ENCODE measurements at places on chromosomes 4 and X. TPM values are rescaled to one million over a fixed set of nuclear protein-coding genes. Genes with fewer than 3 reads are reported as not detected.

Gene CXXC4
- total RNA-seq, result 4.7 TPM

Gene DAPP1
- total RNA-seq, result 0.51 TPM

Gene SYN1
- 10.9 TPM for total RNA-seq

Gene CXCL3
- 0.75 TPM for total RNA-seq

Gene ETDB
- not detected for total RNA-seq

Gene CHST7
- 14.2 TPM for total RNA-seq

Gene TASL
- total RNA-seq, result 0.30 TPM

Gene DCAF8L2
- total RNA-seq, result not detected

DNA sequence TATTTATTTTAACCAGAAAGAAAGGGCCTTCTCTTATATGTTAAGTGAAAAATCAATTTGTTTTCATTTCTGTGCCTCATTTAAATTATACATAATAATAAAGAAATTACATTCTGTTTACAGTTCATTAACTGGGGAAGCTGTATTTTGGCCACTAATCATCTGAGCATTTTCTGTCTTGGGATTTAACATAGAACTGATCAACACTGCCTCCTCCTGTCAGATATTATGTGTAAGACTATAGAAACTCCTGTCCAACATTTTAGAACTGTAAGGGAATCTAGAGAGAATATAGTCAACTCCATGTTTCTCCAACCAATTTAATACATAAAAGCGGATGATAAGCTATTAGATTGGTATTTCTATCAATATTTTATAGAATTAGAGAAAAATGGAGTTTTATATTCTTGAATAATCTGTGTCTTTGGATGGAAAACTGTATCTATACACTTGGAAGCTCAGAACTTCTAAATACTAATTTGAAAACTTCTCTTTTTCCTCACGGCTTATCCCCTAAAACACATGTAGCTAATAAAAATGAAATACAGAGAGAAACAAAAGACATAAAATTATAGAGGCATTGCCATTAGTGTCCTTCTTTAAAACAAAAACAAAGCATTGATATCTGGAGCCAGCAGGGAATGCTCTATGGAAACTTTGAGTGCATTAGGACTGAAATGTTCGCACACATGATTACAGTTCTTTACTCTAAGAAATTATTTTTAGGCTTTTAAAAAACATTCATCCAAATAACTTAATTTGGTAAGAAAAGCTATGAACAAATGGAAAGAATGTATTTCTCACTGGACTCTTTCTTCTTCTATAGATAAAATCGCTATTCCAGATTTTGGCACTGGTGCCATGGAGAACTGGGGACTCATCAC is 33.1 kb downstream of the ENPEP start:
- DNase-seq, result no peak

DNA sequence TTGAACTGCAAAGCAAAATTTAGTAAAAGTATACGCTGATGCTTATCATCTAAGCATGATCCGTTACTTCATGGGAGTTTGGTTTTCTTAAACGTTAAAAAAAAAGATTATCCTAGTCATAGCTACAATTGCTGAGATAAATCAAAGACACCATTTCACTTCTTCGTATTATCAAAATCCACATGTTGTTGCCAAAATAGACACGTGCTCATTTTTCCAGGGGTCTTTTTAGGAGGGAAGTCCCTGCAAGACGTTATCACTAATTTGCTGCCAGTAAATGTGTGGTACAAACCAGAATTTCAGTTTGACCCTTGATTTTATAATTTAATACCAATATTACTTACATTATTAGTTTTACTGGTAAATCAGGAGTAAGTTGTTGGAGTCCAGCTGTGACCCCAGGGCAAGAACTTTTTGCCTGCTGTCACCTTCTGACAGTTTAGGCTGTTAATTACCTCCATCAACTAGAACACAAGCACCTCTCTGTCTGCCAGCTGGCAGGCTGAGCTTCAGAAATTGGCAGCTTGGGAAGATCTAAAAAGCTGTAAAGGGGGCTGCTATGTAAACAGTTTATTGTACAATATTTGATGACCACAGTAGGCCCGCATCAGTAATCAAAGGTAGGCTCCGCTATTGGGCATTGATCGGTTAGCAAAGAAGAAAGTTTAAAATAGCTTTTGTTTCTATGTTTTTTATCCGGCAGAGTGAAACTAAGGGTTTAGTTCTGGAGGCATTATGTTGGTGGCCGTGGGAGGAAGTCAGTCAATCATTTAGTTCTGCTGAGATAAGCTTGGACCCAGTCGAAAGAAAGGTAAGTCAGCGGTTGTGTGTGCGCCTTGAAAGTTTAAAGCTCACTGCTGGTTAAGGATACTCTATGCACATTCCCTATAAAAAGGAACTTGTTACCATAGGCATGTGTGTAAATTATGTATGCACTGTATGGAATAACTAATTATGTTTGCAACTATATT is 196.4 kb downstream of the FBXO8 start:
- DNase-seq, result peak; percentile 53

GRCh38 chr4:181529537-181529936 is 713.7 kb upstream of the TENM3 start:
- no peak for DNase-seq

DNA sequence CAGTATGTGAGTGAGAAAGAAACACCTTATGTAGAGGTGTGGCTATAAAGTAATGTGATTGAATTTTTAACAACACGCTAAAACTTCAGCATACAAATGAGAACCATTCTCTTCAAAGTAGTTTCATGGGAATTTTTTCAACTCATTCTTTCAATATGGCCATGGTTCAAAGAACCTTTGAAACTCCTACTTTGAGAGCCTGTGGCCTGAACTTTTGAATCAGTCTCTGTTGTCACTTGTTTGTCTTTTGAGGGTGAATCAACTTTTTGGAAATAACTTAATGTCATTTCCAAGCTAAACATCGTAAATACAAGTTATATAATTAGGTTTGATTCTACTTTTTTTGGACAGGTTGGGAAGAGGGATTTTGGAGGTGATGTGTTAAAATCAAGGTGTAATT is 49.9 kb upstream of the CASK start:
- DNase-seq, result no peak

- no peak for DNase-seq
Observed at GRCh38 chr4:52234561-52235440, 183.7 kb downstream of the SPATA18 start.

- DNase-seq, result no peak
Observed at GRCh38 chrX:126448681-126449080, 103.9 kb downstream of the DCAF12L1 start.

- DNase-seq, result no peak
Observed at GRCh38 chr4:8847764-8848163, 23.9 kb downstream of the HMX1 start.

DNA sequence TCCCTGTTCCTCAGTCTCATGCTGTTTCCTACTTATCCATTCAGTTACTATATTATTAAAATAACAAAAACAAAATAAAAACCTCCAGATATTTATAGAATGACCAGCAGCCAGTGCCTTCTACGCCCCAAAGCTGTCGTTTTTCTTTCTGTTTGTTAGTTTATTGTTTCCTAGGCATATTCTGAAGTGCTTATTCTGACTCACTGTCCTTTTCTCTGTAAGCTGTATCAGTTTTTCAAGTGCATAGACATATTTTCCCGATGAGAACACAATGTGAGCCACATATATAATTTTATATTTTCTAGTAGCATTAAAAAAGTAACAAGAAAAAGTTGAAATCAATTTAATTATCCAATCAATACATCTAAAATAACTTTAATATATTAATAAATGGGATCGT is 2158.6 kb upstream of the TENM3 start:
- no peak for DNase-seq

DNA sequence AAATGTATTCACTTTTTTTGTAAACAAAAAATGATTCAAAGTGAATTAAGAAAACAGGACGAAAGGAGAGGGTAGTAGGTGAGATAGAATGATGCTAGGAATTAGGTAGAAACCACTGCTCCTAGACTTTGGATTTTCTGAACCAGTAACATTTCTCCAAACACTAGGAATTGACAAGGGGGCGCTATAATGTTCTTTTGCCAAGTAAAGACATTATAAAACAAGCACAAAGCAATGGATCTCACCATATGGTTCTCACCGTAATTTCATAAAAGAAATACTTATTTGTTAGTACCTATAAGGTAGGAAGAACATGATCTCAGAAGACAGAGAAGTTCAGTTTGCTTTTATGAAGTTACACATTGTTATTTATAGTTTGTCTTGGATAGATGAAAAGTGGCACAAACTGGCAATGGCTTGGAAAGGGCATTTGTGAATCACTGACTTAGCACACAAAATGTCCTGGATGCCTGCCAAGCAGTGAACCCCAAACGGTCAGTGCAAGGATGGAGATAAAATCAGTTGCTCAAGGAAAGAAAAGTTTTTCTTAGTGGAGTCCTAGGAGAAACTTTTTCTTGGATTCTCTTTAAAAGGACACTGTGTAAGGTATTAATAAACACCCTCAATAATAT is 8.1 kb upstream of the TBC1D1 start:
- DNase-seq, result no peak

DNA sequence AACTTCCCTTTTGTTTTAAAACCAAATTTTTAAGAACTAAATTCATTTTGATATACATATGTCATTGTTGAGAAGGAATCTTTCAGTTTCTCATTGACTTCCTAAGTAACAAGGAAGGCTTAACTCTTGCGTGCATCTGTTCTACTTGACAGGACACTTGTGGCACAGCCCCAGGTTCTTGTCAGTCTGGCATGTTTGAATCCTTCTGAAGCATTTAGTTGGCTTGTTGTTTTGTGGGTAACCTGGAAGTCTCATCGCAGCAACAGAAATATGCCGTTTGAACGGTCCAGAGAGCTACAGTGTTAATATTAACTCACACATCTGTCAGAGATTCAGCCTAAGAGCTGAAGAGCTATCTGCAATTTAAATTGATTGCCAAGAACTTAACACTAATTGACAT is 76.0 kb downstream of the GLRA3 start:
- DNase-seq, result no peak

GRCh38 chr4:7674706-7675105 is 240.0 kb upstream of the PSAPL1 start:
- DNase-seq, result no peak

DNA sequence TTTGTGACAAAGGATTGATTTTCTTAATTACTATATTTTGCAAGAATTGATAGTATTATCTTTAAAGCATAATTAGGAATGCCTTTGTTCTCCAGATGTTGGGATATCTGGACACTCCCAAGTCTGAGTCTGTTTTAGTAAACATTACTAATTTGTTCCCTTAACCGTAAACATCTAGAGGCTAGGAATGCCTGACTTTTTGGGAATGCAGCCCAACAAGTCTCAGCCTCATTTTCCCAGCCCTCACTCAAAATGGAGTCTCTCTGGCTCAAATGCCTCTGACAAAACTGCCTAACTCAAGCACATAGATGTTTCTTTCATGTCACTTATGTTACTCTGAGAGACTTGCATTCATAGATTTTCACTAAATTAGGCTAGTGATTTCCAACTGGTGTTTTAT is 297.0 kb upstream of the CLNK start:
- DNase-seq, result no peak
